ENCODE measurements at places on chromosomes 3 and 15.

DNA sequence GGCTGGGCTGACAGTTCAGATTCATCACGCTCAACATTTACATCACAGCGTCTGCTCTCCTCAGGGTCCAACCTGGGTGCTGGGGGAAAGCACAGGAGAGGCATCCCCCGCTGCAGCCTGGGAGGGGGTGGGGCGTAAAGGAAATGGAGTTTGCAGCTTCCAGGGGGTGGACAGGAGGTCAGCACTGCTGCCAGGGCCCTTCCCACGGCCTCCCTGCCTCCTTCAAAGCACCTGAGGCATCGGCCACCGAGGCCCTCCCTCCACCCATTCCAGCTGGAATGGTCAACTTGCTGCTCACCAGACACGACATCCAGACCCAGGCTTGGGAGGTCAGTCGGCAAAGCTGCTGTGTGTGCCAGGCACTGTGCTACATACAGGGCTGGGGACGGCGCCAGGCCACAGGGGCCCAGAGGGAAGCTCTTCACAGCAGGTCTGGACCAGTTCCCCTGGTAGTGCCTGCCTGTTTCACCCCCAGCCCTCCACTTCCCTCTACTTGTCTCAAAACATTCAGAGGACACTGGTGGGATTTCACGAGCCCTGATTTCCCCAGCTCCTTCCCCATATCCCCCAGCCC lies 120.7 kb downstream of the ANP32A start:
- no peak for DNase-seq

DNA sequence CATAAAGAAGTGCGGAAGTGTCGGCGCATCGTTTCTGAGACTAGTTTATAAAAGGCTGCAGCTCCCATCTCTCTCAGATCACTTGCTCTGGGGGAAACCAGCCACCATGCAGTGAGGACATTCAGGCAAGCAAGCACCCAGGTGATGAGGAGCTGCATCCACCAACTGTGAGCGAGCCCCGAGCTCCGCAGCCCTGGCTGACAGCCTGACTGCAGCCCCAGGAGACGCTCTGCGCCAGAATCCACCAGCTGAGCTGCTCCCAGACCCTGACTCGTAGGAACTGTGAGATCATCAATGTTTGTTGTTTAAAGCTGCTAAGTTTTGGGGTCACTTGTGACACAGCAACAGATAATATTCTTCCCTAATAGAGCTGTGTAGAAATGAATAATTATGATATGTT lies 5.0 kb upstream of the TM2D3 start:
- DNase-seq, result no peak

DNA sequence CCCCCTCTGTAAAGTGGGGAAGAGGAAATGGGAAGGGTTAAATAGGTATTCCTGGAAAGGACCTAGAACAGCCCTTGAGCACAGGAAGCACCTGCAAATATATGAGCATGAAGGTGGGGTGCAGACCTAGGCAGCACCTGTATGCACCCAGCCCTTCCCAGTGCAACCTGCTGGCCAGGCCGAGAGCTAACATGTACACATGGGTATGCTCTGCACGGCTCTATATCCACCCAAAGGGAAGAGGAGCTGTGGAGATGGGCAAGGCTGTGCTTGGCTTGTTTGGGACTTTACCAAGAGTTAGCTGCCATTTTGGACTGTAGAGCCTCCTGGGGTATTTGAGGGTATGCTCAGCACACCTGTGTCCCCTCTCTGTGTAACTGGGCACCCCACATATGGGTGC lies 171.2 kb downstream of the KLF13 start:
- no peak for DNase-seq

DNA sequence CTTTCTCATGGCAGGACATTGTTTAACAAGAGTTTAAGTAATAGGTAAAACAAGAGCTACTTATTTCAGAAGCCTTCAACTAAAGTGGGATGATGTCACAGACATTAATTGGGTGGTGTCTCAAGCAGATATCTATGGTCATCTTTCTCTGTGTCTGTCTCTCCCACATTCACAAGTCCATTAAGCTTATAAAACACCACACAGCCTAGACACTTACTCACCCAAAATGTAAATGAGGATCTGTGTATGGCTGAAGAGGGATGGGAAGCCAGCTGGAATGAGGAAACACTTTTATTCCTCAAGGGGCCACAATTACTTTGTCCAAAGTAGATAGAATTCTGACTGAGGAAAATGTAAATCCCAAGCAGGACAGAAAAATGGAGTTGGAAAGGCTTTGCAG lies 183.8 kb downstream of the THRB start:
- DNase-seq, result no peak

DNA sequence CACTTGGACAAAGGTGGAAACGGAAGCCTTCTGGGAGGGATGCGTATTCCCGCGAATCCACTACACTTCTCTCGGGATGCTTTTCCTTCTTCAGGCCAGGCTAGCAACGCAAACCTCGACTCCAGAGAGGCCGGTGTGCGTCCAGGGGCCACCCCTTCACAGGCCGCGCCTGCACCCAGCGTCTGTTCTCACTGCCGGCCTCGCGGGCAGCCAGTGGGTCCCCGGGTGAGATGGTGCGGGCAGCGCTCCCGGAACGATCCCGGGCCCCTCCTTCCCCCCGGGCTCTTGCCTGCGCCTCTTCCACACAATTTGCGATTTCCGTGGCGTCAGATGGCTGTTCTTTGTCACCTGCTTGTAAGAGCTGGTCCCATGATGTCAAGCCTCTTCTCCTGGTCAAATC lies 27.3 kb downstream of the GABRA5 start:
- DNase-seq, result no peak

GRCh38 chr3:107794664-107795443 lies 272.1 kb downstream of the BBX start:
- DNase-seq, result no peak

DNA sequence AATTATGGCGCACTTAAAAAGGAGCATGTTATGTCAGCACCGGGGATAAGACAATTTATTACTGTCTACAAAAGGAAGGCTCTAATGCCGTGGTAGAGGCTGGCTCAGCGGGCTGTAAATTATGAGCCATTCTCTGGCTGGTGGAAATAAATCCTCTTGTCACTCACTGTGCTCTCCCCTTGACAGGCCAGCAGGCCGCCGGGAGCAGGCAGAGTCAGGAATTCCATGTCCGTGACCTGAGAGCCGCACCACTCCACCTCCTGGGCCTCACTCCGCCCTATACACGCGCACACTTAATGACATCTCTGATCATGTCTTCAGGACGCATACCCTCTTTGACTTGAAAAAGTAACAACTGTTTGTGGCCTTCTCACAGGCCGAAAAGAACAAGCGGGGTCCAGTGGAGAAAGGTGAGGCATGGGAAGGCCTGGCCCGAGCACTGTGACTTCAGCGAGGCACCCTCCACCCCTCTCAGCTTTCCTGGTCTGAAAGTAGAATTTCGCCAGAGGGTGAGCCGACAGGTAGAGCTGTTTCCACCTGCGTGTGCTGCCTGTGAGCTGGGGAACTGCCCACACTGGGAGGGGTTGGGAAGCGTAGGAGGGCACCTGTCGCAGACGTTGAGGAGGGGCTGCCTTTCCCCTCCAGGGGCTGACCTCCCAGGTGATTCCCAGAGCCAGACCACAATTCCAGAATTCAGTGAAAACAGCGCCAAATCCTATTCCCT lies 13.2 kb upstream of the PCSK6 start:
- no peak for DNase-seq

DNA sequence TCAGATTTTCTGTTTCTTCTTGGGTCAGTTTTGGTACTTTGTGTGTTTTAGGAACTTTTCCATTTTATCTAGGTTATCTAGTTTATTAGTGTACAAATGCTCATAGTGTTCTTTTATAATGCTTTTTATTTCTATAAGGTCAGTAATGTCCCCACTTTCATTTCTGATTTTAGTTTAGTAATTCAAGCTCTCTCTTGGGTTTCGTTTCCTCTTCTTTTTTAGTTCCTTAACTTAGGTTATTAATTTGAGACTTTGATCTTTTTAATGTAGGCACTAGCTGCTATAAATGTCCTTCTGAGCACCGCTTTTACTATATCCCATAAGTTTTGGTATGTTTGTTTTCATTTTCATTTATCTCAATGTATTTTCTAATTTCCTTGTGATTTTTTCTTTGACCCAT lies 27.0 kb upstream of the CD200R1L start:
- no peak for DNase-seq

DNA sequence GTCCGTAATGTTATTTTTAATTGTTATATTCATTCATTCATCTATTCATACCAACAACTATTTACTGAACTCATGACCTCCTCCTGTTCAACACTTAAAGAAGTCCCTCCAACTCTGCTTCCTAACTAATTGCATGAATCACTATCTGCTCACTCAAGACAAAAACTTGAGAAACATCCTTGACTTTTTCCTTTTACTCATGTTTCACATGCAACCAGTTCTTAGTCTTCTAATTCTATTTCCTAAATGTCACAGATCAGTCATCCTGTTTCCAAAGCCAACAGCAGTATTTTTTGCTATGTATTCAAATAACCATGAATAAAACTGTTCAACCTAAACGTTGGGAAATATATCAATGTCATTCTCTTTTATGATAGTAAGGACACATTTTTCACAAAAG lies 124.6 kb upstream of the GBE1 start:
- DNase-seq, result no peak

- DNase-seq, result no peak
These were observed 12.4 kb downstream of the LAMP3 start for GRCh38 chr3:183149915-183150750.

DNA sequence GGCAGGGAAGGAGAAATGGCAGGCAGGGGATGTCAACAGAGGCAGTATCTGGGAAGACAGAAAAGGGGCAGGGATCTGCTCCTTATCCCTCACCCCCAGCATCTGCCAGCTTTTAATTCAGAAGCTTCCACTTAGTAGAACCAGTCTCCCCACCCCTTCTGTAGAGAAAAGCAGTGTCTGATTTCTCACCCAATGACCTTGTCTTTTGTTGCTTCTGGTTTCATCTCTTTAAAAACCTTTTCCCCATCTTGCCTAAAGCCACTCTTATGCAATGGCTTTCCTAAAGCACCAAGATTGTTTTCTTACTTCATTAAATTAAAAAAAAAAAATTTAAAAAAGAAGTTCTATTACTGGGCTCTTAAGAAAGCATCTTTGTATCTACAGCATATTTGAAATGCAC lies 27.8 kb downstream of the ARHGEF3 start:
- DNase-seq, result no peak

- DNase-seq, result no peak
These were observed 730.4 kb downstream of the EDEM1 start for GRCh38 chr3:5917932-5918331.

GRCh38 chr15:76340198-76340802 lies 3.7 kb downstream of the ISL2 start:
- DNase-seq, result peak; percentile 45

- DNase-seq, result no peak
These were observed 5.5 kb upstream of the CLN6 start for GRCh38 chr15:68235022-68235421.

DNA sequence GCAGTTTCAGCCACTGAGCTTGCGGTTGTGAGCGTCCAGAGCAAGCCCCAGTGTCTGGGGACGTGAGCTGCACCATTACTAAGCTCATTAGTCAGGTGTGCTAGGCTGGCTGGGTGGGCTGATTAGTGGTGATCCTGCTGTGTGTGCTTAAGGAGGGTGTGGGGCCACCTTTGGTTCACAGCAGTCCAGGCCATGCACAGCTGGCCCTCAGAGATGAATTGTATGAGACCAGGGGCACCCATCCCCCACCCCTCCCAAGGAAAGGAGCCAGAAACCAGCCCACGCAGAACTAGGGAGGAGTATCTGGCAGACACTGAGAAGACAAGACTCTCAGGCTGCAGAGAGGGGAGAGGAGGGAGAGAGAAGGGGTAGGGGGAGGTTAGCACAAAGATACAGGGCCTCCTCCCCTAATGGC lies 3.8 kb downstream of the TYRO3 start:
- no peak for DNase-seq

DNA sequence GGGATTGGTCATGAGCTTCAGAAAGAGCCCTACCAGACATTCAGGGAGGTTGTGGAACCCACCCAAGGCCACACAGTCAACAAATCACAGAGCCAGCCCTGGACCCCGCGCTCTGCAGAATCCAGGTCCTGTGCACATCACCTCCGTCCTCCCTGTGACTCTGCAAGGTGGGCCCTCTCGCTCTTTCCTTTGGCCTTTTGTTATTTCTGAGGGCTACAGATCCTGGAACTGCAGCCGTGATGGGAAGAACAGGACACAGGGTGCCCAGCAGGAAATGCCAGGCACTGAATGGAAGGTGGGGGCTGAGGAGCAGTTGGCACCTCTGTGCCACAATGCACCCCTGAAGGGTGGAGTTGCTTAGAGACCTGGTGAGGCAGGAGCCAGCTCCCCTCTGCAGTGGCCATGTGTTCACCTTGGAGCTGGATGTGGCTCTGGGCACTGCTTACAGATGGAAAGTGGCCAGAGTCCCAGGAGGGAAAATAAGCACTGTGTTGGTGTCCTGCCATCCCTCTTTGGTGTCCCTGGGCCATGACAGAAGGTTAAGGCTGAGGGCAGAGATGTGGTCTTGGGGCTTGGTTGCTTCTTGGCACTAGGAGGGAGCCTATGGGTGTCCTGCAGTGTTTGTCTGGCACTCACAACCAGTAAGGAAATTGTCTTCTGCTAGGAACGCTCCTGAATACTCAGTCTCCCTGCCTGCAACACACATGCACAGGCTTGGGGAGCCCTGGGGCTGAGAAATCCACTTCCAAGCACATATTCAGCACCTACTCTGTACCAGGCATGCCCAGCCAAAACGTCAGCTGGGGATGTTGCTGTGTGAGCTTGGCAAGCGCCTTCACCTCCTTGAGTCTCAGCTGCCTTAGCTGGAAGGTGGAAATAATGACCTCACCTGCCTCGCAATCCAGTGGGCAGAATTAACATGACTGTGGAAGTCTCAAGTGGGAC lies 98.0 kb upstream of the SLC6A6 start:
- DNase-seq, result no peak

- DNase-seq, result no peak
These were observed 264.6 kb downstream of the ZIC4 start for GRCh38 chr3:147141516-147142288.

GRCh38 chr3:129929383-129929782 lies 35.9 kb upstream of the TMCC1 start:
- no peak for DNase-seq

- DNase-seq, result no peak
These were observed 55.2 kb downstream of the SUMF1 start for GRCh38 chr3:4411833-4412232.

DNA sequence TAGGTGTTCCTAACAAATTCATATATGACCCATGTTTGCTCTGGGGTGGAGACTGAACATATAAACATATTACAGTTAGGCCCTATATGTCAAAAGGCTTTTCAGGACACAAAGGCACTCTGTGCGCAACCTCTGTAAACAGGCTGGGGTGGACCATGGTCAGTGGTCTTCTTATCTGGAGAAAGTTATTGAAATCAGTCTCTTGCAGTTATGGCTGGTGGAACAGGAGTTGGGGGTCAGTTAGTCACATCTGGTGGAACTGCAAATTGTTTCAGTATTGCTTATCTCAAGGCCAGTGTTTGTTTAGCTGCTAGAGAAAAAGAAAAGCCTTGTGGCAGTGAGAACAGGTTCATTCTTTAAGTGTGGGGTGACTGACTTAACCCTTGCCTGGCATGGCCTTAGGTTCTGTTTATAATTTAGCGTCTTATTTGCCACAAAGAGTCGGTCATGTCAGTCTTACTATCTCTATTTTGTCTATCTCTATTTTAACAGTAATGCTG lies 5.9 kb upstream of the GP9 start:
- no peak for DNase-seq
